ENCODE measurements at places on chromosomes 11 and 22.

DNA sequence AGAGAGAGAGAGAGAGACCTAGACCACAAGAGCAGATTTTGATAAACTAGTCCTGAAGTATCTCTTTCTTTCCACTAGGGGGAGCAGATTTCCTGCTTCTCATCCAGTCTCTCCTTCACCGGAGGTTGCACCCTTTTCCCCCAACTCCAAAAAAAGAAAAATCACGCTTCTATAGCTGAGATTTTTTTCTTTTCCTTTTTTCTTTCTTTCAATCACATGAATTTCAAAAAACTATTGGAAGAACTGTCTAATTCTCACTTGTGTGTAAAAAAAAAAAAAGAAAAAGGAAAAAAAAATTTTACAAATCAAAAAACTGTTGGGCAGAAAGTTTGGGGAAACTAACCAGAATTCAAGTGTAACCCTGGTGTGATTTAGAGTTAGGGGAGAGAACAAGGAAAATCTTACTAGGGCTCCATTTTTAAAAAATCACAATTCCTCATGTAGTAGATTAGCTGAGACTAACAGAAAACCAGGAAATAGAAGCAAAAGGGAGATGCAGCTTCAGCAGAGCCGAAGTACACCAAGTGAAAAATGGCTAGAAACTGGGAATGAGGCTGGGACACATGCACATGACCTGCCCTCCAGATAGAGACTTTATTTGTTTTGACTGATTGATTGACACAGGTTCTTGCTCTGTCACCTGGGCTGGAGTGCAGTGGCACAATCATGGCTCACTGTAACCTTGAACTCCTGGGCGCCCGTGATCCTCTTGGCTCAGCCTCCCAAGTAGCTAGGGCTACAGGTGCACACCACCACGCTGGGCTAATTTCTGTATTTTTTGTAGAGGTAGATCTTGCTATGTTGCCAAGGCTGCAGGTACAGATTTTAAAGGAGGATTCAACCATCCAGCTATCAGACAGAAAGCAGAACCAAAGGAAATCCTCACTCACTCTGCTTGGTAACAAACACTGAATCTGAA lies 27.1 kb downstream of the SDHD start:
- peak; percentile 57 for DNase-seq

- DNase-seq, result no peak
These were observed 3.1 kb upstream of the CATSPERZ start for GRCh38 chr11:64296830-64297698.

DNA sequence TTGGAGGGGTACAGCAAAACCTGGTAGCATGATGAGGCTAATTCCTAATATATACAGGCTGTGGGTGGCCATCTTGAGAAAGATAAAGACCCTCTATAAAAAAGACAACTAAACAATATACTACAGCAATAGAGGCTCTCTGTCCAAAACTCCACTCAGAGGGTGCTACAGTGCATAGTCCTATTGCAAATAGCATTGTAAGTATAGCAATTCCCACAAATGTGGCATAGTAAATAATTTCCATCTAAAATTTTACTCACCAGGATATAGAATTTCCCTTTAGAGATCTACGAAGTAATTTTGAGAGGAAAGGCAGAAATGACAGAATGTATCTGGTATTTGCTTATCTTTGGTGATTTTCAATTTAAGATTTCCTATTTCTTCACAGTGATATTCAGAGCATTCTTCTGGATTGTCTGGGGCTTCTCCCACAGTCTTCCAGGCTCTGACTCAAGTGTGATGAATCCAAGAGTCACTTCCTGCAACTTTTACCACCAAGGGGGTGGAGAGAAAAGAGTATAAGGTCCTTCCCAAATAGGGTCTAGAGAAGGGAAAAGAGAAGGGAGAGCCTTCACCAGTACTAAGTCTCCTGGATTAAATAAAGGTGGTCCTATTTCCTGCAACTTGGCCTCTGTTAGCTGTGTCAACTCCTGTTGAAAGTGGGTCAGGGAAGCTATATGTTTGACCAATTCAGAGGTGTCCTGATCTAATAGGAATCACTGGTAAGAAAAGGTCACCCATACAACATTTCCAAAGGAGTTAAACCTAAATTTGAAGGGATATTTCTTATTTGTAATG lies 1054.7 kb upstream of the CNTN5 start:
- no peak for DNase-seq

DNA sequence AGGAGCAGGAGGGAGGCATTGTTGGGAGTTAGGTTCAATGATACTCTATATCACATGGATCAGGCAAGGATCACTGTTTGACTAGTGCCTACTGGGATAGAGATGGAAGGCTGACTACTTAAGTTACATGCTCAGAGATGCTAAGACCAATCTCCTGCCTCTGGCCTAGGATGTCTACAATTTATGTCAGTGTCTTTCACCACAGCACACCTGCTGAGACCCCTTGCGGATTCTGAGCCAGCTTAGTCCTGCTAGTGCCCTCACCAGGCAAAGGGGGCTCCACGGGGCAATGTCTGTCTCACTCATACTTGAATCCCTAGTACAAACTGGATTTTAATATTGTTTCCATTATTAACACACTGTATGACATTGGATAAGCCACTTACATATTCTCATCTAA lies 732.5 kb downstream of the DLG2 start:
- no peak for DNase-seq

GRCh38 chr11:12803086-12803826 lies 129.0 kb downstream of the TEAD1 start:
- DNase-seq, result no peak

- DNase-seq, result no peak
These were observed 66.2 kb downstream of the SC5D start for GRCh38 chr11:121358760-121359159.

DNA sequence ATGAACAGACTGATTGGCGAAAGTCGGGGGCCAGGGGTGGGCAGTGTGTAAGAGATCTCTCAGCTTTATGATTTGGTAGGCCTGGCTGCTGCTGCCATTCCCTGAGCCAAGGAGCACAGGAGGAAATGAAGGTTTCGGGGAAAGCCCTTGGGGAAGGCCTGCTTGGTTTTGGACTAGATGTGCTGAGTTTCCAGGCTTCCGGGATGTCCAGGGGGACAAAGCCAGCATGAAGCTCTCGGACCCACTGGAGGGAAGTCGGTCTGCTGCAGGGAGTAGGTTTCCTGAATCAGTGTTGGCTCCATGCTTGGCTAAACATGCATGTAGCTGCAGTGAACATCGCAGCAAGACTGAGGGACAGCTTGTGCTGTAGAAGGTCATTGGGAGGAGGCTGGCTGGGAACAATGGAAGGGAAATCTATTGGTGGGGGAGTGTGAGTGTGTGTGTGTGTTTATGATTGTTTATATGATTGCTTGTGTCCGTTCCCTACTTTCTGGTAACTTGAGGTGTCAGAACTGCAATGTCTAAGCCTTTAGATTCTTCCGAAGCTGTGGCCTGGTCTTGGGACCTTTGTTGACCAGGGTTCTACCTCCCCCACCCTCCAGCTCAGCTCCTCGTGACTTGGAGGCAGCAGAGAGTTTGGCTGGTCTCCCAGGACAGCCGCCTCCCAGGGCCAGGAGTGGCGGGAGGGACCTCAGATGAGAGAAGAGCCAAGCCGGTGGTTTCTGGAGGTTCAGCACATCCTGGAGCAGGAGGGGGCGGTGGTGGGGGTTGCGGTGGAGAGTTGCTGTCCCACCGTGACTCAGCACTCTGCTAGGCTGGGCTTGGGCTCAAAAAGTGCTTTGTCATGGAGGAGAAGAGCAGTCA lies 4.0 kb upstream of the FTH1 start:
- DNase-seq, result peak; percentile 74

GRCh38 chr11:72984453-72985077 lies 157.6 kb downstream of the FCHSD2 start:
- no peak for DNase-seq

- peak; percentile 87 for DNase-seq
These were observed 22.3 kb downstream of the KCNQ1 start for GRCh38 chr11:2466869-2467694.

DNA sequence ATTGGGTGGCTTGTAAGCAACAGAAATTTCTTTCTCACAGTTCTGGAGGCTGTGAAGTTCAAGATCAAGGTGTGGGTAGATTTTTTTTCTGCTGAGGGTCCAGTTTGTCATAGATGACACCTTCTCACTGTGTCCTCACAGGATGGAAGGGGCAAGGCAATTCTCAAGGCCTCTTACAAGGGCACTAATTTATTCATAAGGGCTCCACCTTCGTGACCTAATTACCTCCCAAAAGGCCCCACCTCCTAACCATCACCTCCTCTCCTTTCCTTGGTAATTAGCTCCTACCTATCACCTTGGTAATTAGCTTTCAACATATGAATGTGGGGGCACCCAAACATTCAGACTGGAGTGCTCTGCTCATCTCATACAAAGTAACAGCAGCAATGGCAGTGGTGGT lies 92.3 kb upstream of the CD44 start:
- DNase-seq, result no peak

- peak; percentile 6 for DNase-seq
These were observed 57.9 kb upstream of the PARVA start for GRCh38 chr11:12319461-12319951.

- DNase-seq, result peak; percentile 77
These were observed 121.7 kb downstream of the SGSM3 start for GRCh38 chr22:40491990-40492631.

- no peak for DNase-seq
These were observed 5.6 kb upstream of the SMCO4 start for GRCh38 chr11:93548679-93549319.

- no peak for DNase-seq
These were observed 101.0 kb downstream of the ME3 start for GRCh38 chr11:86571273-86571948.

DNA sequence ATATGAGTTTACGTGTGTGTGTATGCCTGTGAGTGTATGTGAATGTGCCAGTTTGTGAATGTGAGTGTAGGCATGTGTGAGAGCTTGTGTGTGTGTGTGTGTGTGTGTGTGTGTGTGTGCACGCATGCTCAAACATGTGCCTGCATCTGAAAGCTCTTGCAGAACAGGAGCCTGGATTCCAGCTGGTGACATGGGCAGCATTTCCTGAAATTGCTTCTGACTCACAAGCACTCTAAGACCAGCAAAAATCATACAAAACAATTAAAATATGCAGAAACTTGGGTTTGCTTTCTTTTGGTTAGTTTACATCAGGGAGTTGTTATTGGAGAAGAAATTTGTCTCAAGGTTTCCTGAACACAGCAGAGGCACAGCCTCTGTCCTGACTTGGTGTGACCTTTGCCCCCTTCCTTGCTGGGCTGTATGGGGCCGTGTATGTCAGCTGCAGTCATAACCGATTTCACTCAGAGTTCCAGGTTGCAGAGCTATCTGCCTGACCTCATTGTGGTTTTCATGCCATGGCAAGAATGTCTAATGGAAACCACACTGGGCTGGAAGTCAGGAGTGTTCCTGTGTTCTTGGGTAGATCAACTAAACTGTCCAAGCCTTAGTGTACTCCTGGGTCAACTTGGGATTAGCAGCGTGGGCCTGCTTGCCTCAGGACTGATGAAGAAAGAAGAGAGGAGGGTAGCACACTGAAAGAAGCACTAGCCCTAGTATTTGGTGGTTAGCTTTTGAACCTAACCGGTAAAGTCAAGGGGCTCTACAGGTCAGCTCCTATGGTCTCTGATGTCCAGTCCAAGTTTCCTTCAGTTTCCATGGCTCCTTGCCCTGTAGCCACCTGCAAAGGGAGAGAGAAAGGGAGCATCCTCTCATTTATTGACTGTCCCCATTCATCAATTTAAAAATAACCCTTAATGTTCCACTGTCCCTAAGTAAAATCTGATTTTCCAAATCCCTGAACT lies 143.7 kb downstream of the SNX19 start:
- no peak for DNase-seq

DNA sequence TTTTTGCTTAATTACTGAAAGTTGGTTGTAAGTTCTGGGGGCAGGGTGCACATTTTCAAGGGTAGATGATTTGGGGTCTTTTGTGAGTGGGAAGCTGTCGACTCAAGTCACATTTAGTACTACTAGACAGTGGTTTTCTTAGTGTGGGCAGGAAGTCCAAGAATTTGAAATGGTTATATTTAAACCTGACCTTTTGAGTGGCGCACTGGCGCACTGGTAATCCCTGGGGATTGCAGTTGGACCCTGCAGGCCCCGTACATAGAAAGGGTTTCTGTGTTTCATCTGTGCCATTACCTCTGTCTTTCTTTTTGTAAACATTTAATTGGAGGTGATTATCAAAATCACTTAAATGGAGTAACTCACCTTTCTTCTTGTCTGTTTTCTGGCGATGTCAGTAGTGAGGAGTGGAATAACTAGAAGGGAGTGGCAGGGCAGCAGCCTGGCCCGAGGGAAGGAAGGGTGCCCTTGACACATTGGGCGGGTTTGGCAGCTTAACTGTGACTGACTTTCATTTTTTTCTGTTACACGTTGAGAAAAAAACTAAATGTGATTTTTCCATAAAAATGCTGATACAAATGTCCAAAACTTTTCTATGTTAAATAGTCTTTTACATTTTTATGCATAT lies 101.8 kb upstream of the GAL start:
- DNase-seq, result no peak

DNA sequence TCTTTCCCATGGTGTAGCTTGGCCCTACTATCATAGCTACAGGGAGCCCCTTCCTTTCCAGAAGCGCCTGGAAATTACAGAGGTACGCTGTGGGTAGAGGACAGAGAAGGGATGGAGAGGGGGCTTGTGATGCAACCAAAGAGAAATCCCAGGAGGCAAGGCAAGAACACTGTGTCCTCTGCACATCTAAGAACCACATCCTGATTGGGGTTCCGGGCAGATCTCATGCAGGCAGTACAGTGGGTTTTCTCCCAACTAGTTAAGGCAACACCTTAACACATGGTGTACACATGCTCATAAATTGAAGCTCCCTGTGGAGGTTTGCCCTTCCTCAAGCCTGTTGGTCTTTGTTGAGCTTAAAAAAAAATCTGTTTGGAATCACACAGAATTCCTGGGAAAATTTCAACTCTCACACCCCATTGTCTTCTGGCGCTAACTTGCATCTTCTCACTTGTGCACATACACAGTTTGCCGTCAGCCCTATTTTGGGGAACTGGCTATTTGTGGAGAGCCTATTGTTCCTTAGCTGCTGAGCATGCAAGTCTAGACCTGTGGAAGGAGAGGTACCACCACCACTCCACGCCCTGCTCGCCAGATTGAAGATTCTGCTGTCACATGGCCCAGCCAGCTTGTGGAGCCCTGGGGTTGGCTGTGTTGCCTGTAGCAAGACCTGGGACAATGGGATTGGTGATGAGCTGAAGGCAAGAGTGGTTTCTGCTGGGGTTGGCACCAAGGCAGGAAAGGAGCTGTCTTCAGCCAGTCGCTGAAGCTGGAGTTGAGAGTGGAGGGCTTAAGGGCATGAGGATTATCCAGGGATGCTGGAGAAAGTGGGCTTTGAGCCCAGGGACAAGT lies 52.4 kb downstream of the ALX4 start:
- no peak for DNase-seq

DNA sequence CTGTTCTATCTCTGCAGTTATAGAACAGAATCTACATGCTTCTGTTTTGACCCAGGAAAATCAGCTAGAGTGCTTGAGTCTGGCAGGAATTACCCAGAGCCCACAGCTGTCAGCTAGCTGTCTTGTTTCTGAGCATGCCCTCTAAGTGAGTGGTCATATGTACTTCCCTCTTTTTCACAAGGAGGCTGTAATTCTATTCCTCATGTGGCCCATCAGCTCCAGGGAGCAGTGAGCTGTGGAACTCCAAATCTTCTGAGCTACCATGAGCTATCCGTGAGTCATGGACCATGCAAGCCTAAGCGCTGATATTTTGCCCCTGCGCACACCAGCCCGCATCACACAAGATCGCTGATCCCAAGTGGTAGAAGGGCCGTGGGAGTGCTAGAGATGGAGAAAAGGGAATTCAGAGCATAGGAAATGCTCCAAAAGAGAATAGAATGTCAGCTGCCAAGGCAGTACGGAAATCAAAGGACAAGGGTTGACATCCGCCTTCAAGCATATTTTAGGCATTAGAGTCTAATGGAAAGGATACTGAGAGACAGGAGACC lies 5.4 kb downstream of the FJX1 start:
- no peak for DNase-seq

GRCh38 chr11:223026-223789 lies 12.9 kb downstream of the SIRT3 start:
- peak; percentile 9 for DNase-seq
